ENCODE measurements at places on chromosomes 2 and 18.

DNA sequence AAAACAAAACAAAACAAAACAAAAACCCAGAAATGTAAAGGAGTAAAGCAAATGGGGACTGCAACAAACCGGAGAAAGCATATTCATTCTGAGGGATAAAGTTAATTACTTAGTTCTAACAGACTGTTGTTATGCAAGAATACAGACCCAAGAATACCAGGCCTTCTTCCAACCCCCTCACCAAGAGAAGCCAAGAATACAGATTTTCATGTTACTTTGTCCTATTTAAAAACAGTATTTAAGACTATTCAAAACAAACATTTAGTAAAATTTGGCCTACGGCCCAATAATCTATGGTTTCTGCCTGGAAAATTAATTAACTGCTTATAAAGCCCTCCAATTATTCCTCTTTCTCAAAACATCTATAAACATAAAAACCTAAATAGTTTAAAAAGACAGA lies 91.4 kb downstream of the USP34 start:
- no peak for DNase-seq

GRCh38 chr2:118737684-118738083 lies 109.8 kb downstream of the EN1 start:
- DNase-seq = no peak

- no peak for DNase-seq
Observed at GRCh38 chr2:239800785-239801386, 224.3 kb downstream of the NDUFA10 start.

DNA sequence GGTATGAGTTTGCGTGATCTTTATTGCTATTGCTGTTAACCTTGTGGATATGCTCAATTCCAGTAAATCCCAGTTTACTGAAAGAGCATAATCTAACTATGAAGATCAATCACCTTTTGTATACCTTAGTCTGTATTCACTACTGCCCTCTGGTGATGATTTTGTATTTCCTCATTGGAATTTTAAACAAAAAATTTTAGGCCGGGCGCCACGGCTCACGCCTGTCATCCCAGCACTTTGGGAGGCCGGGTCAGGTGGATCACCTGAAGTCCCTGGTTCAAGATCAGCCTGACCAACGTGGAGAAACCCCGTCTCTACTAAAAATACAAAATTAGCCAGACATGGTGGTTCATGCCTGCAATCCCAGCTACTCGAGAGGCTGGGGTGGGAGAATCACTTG lies 5.1 kb downstream of the COMMD1 start:
- DNase-seq = no peak

- no peak for DNase-seq
Observed at GRCh38 chr2:142134911-142135310, 4.1 kb upstream of the LRP1B start.

DNA sequence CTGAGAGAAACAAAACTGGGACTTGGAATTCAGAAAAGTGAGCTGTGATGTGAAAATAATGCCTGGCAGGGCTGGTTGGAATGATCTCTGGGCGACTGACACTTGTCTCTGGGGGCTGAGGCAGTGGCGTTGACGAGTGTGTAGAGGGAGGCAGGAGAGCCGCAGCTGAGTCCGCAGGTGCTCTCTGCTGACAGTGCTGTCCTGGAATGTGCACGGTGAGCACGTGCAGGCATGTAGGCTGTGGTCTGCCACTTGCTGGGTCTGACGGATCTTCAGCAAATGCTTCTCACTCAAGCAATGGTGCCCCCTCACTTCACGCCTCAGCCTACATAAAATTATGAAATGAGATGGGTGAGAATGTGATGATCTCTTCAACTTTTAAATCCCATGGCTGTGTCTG lies 38.5 kb upstream of the ATP9B start:
- no peak for DNase-seq

DNA sequence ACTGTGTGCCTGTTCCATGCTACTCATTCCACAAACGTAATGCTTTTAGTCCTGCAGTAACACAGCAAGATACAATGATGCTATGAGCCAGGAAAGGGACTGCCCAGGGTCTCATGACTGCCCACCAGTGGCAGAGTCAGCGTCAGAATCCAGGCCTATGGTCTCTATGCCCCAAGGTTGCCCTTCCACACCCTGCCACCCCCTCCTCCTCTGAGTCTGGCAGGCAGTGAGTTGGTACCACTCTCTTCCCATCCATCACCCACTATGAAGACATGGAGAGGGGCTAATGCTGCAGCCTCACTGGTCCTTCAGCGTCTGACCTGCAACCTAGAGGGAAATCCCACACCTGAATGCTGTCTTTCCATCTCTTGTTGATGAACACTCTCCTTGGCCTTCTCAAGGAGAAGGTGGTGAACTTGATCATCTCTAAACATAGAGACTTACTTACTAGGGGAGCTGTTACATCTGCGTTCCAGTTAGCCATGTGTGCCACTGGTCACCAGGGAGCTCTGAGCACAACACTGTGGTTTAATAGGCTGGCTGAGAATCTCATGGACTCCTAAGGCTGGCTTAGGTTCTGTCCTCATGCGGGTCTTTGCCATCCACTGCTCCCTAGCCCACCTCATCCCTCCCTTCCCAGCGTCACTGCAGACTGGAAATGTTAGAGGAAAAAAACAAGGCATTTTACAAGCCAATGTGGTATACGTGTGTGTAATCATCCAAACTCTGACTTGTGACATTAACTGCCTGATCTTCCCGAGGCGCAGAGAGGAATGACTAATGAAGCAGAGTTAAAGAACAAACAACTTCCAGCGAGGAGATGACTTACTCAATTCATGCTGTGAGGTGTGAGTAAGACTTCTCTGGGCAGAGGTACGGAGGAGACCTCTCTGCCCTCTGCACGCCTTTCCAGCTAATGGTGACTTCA lies 28.8 kb downstream of the STEAP3 start:
- no peak for DNase-seq

- DNase-seq = no peak
Observed at GRCh38 chr18:44803019-44803650, 122.4 kb downstream of the SETBP1 start.

DNA sequence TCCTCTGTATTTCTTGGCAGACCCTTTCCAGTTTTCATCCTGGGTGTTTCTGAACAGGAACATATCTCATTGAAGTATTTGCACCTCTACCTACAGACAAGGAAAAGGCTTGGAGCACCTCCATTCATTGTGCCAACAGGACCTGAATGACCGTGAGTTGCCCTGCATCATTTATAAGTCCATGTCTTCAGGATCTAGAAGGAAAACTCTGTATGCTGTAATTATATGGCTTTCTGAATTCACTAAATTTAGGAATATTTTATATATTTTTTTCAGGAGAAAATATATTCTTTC lies 402.3 kb upstream of the SLC14A2 start:
- DNase-seq = no peak

DNA sequence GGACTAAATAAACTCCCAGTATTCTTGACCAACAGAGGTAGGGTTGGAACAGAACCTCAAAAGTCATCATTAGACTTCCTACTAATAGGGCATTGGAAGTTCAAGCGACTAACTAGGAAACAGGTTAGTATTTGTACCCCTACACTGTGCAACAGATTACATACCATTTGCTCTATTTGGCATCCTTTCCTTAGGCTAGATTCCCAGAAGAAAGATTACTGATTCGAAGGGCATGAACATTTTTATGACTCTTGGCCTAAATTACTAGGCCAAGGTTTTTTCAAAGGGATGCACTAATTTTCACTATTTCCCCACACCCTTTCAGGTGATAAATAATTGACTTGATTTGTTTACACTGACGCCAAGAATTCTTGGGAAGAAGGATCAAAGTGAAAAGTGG lies 104.8 kb upstream of the CYP1B1 start:
- DNase-seq = no peak

- no peak for DNase-seq
Observed at GRCh38 chr2:96626553-96626942, 11.6 kb downstream of the KANSL3 start.

DNA sequence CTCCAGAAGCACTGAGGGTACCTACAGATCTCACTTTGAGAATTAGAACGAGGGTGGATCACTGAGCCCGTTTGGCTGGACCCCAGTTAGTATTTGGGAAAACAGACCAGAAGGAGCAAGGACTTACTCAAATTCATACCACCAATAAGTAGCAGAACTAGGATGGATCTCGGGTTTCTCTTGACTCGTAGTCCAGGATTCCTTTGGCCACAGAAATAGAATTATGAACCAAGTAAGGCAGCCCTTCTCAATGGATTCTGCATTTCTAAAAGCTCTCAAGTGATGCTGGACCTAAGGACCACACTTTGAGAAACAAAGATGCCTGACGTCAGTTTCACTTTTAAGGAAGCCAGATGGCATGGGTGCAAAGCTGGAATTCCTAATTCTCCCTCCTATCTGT lies 153.0 kb downstream of the KLHL29 start:
- DNase-seq = no peak

DNA sequence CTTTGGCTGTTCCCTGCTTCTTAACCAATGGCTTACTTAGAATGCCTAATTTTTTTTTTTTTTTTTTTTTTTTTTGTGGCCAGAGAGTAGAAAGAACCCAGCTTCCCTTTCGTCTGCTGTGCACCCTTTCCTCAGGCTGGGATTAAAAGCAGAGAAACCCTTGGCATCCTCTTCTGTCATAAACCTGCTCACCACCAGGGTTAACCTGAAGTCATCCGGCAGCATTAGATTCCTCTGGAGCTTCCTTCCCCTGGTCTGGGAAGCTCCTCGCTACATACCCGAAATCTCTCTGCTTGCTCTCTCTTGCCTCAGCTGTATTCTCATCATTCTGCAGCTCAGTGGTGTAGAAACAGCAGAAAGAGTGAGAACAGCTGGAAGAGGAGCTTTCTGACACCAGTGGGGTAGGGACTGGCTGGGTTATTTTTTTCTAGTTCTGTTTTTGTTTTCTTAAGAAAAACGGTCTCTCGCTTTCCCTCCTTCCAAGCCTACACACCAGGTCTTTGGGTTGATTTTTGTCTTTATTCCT lies 339.0 kb upstream of the MEIS1 start:
- DNase-seq = no peak

- DNase-seq = no peak
Observed at GRCh38 chr18:43893001-43893637, 615.8 kb upstream of the SYT4 start.

DNA sequence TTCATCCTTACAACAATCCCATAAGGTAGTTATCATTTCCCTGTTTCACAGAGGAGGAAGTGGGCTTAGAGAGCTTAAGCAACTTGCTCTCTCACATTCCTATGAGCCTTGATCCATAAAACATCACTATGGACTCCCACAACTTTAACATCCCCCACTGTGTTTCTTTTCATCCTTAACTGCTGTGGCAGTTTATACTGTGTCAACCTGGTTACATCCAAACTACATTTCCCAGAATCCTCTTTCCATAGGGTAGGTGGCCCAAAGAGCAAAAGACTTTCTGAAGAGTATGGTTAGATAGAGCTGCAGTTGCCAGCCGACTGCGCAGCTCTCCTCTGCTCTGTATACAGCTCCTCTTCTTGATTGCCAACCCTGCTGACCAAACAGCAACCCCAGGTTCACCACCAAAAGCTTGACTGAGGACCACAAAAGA lies 22.5 kb downstream of the MAP3K2 start:
- no peak for DNase-seq

DNA sequence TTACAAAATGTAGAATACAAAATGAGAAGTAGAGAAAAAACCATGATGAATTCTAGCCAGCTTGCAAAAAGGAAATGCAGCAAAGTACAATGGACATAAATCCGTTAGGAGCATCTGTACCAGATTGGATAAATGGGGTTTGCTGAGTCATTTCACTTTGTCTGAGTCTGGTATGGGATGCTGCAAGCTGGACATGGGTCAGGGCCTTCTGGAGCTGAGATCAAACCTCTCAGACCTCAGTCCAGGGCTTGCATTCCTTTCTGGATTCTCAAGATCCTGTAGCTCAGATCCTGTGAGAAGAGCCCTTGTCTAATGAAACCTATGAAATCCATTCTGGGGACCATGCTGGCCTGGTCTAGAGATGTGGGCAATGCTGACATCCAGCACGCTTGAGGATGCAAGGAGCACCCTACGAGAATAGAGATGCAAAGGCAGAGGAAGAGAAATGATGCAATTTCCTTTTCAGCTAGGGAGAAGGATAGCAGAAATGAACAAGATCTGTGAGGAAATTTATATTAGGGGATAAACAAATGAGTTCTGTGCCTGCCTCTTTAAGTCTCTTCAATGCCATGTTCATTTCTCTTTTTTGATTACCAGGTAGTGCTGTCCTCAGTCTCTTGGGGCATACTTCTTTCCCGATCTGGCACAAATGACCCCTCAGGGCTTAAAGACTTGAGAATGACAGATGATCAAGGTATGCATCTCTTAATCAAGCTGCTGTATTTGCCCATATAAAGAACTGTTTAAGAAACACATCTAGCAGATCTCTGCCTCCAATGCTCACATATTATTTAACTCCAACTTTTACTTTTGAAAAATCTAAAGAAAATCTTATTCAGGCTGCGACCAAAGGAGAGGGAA lies 230.4 kb downstream of the MEIS1 start:
- DNase-seq = no peak

DNA sequence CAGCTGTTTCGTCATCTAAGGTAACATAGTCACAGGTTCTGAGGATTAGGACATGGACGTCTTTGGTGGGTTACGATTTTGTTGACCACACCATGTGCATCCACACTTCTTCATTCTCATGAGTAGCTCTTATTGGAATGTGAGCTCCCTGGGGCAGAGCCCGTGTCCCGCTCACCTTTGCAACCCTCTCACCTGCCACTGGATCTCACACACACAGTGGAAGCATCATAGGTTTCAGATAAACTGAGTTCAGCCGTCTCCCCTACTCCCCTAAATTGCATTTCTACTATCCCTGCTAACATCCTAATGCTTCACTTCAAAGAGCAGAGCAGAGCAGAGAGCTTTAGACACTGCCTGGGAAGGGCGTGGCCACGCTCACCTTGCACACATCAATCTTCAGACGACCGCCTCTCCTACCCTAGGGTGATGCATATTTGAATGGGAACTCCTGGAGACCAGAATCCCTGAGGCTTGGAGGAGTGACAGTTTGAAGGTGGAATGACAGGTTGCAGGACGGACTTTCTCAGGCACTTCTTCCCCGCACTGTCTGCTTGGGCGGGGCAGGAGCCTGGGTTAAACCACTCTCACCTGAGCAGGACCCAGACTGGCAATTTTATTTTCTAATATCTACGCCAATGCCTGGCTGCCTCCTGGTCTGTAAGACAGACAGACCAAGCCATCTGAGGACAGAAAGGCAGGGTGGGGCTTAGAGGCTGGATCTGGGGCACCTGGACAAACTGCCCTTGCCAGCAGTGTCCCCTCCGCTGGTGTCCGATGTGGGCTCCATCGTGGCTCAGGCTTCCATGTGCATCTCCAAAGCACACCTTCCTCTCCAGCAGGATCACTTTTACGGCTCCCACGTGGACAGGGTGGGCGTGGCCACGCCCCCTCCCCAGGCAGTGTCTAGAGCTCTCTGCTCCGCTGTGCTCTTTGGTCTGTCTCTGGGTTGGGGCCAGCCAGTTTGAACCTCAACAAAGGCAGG lies 229.5 kb upstream of the COPS8 start:
- DNase-seq = no peak

GRCh38 chr2:10798783-10799182 lies 13.8 kb downstream of the PDIA6 start:
- DNase-seq = no peak

DNA sequence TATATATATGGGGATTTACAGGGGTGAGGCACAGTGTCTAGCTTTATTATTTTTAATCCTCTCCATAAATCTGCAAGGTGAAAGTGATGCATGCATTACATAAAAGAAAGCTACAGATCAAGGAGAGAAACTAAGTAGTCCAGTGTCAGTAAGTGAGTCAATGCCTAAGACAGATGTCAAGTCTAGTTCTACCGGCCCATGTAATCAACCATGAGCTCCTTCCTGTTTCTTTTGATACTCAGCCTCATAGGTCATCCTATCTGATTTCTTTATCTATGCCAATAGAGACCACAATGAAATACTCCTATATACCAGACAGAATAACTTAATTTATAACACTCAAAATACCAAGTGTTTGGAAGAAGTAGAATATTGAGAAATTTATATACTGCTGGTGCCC lies 20.2 kb upstream of the GYPC start:
- DNase-seq = no peak

Measured in left hindlimb (tissue), 1 donor.